Activated CD8-positive, alpha-beta memory T cell treated with anti-CD3 and anti-CD28 coated beads for 4 hours (primary cell): ENCODE measurements at places on chromosomes 5 and 9.

GRCh38 chr5:80406980-80407734 is 707 bp upstream of the ZFYVE16 start:
- DNase-seq, result no peak

DNA sequence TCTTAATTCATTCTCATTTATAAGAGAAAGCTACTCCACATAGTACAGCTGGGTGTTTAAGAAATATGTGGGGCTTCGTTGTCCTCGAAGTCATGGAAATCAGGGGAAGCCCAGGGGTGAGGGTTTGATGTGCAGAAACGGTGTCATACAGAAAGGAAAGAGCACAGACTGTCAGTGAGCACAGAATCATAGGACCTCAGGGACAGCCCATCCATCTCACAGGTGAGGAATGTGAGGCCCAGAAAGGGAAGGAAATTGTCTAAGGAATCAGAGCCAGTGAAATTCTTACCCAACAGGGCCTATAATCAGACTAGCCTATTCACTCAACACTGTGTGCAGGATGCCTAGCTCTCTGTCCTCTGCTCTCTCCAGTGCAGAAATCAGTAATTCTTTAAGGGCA is 535.6 kb downstream of the SPOCK1 start:
- DNase-seq, result no peak

DNA sequence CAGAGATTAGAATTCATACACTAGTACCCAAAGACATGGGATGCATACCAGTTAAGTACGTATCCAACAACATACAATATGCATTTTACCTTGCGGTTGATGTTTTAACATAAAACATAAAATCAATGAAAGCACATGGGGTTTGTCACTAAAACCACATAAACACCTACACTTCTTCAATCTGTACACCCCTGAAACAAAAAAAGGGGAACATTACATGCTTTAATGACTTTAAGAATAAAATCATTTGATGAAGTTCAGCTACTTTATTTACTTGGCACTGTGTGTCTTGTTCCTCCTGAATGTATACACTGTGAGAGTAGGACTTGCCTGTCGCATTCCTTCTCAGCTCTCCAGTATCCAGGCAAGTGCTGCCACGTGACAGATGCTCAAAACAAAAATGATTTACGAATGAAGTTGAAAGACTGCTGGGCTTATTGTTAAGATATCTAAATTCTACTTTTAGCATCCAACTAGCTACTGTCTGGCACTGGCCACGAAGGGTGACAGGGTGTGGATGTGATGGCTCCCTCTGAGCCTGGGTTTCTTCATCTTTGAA is 21.0 kb downstream of the TNFSF15 start:
- no peak for DNase-seq

- DNase-seq, result no peak
Measured at GRCh38 chr5:116442095-116442534, 132.5 kb downstream of the SEMA6A start.
